Fibroblast of lung (primary cell): ENCODE measurements at places on chromosomes 3 and 15.

- DNase-seq: peak; percentile 68
Measured at GRCh38 chr3:24682141-24682547, 187.5 kb upstream of the THRB start.

DNA sequence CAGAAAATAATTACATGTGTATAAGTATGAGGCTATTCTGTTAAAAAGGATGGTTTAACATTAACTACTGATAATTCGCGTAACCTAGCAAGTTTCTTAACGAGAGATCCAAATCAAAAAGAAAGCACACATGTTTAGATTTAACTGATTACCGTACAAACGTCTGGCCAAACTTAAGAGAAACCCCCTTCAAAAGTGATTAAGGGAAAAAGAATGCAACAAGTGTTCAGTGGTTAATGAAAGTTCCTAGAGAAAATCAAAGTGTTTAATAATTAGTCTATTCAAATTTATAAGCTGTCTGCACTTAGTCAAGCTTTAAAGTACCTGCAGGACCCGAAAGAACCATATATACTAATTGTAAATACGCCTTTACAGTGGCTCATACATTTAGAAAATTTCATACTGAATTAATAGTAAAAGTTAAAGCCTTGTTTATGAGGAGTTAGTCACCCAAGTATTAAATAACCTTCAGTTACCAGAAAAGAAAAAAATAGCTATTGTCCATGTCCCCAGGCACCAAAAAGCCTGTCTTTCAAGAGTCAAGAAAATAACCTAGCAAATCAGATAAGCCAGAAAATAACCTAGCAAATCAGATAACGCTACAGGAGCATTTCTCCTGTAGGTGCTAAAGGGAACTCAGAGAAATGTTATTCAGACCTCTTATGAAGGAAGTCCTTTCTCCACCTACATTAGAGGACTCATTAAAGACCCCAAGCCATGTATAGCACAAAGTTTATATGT, 34.6 kb downstream of the ZNF589 start:
- no peak for DNase-seq

GRCh38 chr3:123723522-123724168, 138.8 kb upstream of the HACD2 start:
- DNase-seq: peak; percentile 69

DNA sequence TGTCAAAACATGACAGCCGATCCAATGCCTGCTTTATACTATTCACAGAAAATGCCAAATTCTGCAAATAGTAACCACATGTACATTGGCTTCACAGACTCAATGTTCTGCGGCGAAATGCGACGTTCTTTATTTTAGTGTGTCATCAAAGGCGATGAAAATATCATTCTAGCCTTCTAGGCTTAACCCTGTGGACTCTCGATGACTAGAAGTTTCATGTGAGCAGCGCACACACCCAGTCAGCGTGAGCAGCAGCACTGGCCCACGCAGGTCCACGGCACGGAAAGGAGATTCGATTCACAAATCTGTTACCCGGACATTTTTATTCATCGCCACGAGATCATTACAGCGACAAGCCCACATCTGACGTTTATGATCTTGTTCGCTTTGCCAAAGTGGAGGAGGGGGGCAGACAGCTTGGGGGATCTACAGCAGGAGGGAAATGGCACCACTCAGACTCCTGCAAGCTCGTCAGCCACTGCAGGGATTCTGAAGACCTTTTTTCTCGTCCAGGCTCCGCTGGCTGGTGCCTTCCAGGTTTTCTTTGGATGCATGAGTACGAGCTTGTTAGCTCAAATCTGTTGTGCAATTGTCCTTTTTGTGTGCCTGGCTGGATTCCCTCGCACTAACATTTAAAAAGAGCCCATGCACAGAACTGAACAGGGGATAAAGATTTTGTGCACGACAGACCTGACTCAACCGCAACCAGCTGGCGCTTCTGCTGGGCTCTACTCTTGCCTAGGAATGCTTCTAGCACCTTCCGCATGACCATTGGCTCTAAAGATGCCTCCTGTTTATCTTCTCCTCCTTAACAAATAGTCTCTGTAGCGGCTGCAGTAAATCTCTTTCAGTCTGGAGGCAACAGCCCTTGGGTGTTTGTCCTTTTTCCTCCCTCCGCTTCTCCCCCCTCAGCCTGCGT, 938.4 kb downstream of the MCTP2 start:
- DNase-seq: peak; percentile 85

DNA sequence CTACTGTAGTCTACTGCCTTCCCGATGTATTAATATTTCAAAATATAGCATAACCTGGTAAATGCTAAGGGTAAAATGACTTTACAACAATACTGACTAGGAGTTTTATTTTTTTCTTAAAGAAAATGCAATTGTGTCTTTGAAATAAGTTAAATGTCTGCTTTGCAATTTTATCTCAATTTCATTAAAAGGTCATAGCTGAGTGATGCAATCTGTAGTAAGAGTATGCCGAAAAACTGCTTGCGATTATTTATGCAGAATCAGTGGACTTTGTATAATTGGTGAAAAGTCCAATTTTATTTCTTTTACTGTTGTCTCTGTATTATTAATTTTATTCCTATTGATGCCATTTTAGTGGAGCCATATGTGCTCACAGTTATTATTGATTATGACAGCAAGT, 1143.6 kb upstream of the EPHA6 start:
- no peak for DNase-seq

- DNase-seq: no peak
Measured at GRCh38 chr15:65076486-65077290, at the start of gene KBTBD13. KBTBD13 (plus strand) TSS chr15:65076746; CDS start chr15:65076816, 70 bp downstream.

- DNase-seq: peak; percentile 23
Measured at GRCh38 chr3:31873254-31873820, 107.7 kb downstream of the OSBPL10 start.

DNA sequence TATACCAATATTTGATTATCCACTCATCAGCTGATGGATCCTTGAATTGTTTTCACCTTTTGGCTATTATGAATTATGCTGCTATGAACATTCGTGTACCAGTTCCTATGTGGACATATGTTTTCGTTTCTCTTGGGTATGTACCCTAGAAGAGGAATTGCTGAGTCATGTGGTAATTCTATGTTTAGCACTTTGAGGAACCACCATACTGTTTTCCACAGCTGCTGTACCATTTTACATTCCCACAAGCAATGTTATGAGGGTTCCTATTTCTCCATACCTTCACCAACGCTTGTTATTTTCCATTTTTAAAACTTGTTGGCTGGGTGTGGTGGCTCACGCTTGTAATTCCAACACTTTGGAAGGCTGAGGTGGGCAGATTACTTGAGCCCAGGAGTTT, 62.9 kb downstream of the RPLP1 start:
- no peak for DNase-seq

DNA sequence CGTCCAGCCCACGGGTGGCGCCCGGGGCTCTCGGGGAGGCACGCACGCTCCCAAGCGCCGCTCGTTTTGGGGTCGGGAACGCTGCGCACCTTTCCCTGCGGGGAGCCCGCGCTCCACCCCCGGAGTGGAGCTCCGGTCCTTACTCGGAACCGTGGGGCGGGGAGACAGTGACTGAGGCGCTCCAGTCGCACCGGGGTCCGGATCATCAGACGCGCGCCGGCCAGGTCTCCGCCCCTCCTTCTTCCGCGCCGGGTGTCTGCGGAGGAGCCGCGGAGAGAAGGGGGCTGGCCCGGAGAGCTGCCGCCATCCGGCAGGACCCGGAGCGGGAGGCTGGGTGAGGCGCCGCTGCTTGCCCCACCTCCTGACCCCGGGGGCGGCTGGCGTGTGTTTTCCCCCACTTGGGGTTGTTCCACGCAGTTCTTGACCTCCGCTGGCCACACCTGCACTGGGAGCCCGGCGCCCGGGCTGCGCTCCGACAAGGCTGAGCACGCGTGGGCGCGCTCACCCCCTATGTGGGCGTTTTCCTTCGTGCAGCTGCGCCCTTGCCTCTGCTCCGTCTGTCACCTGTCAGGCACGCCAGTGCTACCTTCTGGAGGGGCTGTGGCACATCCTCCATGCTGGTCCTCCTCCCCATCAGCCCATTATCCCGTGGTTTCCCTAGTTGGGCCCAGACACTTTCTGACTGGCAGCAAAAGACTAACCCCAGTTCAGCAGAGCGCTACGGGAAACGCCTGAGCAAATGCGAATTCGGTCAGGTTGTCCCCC, at the start of gene MCF2L2:
MCF2L2 (minus strand) TSS at position 173 of the 765 bp plus-strand sequence. CDS start 642 bp downstream, outside the sequence.
- no peak for DNase-seq

- DNase-seq: no peak
Measured at GRCh38 chr15:39799552-39800011, 16.9 kb upstream of the FSIP1 start.

GRCh38 chr15:101146118-101146702, 105.6 kb downstream of the CHSY1 start:
- no peak for DNase-seq

GRCh38 chr15:39860200-39860599, 59.9 kb downstream of the GPR176 start:
- no peak for DNase-seq

GRCh38 chr3:41000471-41000870, 198.8 kb upstream of the CTNNB1 start:
- DNase-seq: peak; percentile 44

DNA sequence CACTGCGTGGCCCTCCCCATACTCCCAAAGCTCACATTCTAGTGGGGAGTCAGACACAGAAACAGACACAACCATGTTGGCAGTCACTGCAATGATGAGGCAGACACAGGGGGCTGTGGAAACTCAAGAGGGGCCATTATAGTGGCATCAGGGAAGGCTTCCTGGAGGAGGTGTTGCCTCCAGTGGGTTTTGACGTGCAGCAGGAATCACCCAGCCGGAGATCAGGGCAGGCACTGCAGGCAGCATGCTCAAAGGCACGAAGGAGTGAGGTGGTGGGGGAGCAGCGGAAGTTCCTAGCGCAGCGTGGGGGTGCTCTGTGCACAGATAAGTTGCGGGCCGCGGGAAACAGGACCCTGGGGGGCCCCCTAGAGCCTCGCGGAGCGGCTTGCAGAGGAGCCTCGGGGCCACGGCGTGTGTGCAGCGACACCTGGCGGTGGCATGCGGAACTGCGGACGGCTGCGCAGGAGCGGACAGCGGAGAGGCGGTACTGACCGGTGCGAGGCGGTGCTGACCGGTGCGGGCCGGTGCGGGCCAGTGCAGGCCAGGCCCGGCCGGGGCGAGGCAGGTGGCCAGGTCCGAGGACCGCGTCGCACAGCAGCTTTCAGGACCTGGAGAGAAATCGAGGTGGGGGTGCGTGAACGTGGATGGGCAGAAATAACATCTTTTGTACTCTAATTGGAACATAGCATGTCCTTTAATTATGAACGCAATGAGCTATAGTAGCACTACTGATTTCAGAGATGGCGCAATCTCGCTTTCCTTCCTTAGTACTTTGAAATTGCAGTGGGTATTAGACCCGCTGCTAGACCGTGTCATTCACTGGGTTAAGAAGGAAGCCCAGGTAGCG, 101.5 kb downstream of the FBLN2 start:
- peak; percentile 52 for DNase-seq

DNA sequence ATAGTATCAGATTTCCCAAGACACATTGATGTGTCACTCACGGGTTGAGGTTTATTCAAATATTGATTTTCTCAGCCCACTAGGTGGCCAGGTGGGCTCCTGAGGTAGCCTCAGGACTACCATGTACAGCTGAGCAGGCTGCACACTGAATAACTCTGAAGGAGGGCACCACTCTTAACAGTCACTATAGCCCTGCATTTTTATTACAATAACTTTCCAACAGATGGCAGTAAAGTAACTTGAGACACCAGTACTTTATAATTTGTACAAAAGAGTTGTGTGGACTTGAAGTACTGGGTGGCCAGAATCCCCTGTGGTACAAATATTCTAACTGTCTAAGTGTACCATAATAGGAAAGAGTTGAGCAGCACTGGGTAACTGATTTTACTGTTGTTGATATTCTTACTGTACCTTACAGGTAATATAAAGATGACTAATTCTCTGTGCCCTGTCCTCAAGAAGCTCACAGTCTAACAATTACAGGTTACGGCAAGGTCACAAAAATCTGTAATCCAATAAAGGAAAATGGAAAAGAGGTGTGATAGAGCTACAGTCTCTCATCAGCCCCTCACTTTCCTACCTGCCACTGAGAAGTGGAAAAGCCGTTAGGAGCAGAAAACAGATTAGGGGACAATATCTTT, 76.0 kb downstream of the ETFA start:
- DNase-seq: peak; percentile 60

DNA sequence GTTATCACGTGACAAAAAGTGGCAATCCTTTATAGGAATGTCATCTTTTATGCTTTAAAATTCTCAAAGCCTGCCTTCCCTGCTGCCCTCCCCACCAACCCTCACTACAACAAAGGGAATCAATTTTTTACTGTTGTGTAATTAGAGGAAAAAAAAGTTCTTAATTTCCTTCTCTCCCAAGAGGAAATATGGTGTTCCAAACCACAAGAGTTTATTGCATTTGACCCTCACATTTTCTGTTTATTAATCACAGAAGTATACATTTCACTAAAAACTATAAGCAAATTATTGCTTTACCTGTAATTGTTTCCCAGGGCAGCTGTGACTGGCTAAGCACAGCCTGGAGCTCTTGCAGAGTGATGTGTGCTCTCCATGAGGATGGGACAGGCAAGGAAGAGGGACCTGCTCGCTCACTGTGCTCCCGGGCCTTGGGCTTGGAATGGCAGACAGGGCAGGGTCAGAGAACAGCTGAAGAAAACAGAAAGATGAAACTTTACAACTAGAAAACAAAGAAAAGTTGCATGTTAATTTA, 31.3 kb upstream of the ATP10A start:
- no peak for DNase-seq

- DNase-seq: no peak
Measured at GRCh38 chr3:187946981-187947380, 201.7 kb upstream of the BCL6 start.
